ENCODE measurements at places on chromosomes 16 and 17.

- DNase-seq = no peak
Observed at GRCh38 chr17:62653826-62654761, 26.6 kb downstream of the MRC2 start.

DNA sequence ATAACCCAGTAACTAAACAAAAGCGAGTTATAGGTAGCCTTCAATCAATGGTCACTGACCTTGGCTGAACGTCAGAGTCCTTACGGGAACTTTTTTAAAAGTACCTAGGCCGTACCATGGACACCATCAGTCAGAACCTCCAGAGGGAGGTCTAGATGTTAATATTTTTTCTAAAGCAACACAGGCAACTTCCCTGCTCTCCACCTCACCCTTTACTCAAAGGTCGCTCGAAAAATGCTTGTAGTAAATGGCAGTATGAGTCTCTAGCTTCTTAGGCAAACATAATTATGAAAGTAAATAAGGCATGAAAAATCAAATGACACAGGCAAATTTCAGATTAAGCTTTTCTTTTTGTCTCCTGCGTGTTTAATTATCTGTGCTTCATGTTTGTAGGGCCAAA is 82.1 kb downstream of the SLC39A11 start:
- no peak for DNase-seq

- DNase-seq = no peak
Observed at GRCh38 chr17:37117373-37118142, 168.8 kb downstream of the AATF start.

- DNase-seq = no peak
Observed at GRCh38 chr17:19287651-19288050, 50.5 kb downstream of the EPN2 start.

GRCh38 chr16:88659160-88659559 is 3.7 kb downstream of the MVD start:
- DNase-seq = no peak

GRCh38 chr17:73013816-73014663 is 78.4 kb downstream of the SLC39A11 start:
- no peak for DNase-seq

DNA sequence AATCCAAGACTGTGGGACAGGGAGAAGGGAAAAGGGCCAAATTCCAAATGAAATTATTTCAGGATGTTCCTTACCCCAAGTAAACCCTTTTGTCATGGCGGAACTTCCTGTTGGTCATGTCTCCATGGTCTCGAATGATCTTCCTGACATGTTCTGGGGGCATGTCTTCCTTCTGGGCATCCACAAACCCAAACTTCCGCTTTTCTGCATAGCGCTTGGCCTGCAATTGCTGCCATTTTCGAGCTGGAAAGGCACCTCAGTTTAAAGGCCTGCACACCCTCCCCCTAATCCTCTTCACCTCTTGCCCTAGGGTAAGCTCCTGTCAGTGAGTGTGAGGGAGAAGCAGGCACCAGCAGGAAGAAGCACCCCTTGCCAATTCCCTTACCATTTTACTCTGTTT is 1.2 kb downstream of the PRPF8 start:
- DNase-seq = no peak

- no peak for DNase-seq
Observed at GRCh38 chr17:58401287-58401686, 16.0 kb downstream of the RNF43 start.

- peak; percentile 68 for DNase-seq
Observed at GRCh38 chr16:12819126-12820117, 15.7 kb upstream of the CPPED1 start.

DNA sequence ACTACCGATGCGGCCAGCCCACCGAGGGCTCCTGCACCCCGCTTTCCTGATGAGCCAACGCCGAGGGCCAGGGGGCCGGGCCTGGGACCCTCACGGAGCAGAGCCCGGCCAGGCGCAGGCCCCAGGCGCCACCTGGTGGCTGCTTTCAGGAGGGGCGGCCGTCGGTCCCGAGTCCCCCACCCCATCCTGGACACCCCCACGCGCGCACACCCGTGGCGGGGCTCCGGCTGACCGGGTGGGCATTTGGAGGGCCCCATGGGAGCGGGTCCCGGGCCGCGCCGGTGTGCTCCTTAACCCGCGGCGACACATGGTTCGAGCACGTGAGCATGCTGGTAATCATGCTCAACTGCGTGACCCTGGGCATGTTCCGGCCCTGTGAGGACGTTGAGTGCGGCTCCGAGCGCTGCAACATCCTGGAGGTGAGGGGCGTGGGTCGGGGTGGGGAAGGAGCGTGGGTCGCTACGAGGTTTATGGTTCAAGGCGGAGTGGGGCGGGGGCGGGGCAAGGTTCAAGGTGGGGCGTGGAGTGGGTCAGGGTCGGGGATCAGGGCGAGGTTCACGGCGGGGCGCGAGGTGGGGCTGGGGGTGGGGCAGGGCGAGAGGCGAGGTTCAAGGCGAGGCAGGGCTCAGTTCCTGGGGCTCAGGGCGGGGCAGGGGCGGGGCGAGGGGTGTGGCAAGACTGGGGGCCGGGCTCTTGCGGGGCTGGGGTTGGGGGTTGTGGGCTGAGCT is 30.2 kb downstream of the TPSG1 start:
- DNase-seq = no peak

DNA sequence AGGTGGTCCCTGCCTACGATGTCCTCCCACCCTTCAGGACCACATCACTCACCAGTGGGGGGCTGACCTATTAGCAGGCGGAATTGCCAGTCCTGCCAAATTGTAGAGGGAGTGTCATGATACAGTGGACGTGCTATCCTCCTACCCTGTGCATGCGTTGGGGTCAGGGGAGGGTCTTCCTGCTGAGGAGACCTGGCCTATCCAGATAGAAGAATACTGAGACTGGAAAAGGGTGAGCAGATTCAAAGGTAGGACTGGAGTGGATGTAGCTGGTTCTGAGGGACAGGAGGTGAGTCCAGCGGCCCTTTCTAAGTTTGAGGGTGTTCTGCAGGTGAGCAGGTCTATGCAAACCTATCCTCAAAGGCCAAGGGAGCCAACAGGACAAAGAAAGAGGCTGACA is 8.0 kb downstream of the PRSS41 start:
- no peak for DNase-seq

DNA sequence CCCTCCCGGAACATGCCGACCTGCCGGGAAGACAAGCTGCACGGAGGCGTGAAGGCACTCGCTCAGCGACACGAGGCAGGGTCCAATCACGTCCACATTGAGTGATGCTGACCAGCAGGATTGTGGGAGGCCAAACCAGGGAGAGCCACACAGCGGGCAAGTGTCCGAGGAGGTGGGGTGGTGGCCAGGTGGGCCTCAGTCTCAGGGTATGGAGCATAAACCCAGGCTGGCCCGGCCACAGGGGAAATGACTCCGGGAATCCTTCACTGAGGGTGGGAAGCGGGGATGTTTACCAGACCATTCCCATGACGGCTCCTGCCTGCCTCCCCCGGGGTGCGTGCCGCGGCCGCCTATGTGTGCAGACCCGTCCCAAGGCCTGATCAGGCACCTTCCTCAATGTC is 62.5 kb downstream of the RPH3AL start:
- no peak for DNase-seq

- DNase-seq = no peak
Observed at GRCh38 chr16:35184356-35184870, 1725.0 kb downstream of the TP53TG3F start.

Measured in stimulated activated CD4-positive, alpha-beta T cell treated with anti-CD3 and anti-CD28 coated beads, Interleukin-1b, Interleukin-23, amount 100 ng/mL, for 24 hours (primary cell).